ENCODE measurements at places on chromosomes 2 and 18. TPM values are rescaled to one million over a fixed set of nuclear protein-coding genes. Genes with fewer than 3 reads are reported as not detected.

The NRP2 gene
- 109 TPM for total RNA-seq

The ACTG2 gene
- total RNA-seq = not detected

The CHRND gene
- total RNA-seq = not detected

The HOXD1 gene
- 8.1 TPM for total RNA-seq

The MC4R gene
- not detected for total RNA-seq

The EMILIN1 gene
- 2.3 TPM for total RNA-seq

The RTP5 gene
- total RNA-seq = not detected

The TTN gene
- 0.49 TPM for total RNA-seq

The IGFBP5 gene
- 0.82 TPM for total RNA-seq

The MAP2 gene
- total RNA-seq = 5.0 TPM

The CRYGC gene
- total RNA-seq = not detected

The PROC gene
- total RNA-seq = not detected

The RGPD3 gene
- under 0.01 TPM for total RNA-seq

The SIX3 gene
- not detected for total RNA-seq

The CCDC74B gene
- 0.94 TPM for total RNA-seq

The PRKAG3 gene
- total RNA-seq = not detected

The GPR45 gene
- total RNA-seq = not detected

The PKP4 gene
- total RNA-seq = 72.0 TPM

The PIEZO2 gene
- total RNA-seq = 270 TPM

The FABP1 gene
- not detected for total RNA-seq

The OBSL1 gene
- total RNA-seq = 13.9 TPM

The LRP2 gene
- not detected for total RNA-seq

The SLC5A7 gene
- total RNA-seq = not detected

The CIB4 gene
- not detected for total RNA-seq

The CCDC178 gene
- total RNA-seq = 1.4 TPM

The CTIF gene
- 31.2 TPM for total RNA-seq

The MSTN gene
- total RNA-seq = 0.19 TPM

The VWA3B gene
- total RNA-seq = not detected

The MYO1B gene
- 111 TPM for total RNA-seq

The AGAP1 gene
- total RNA-seq = 5.5 TPM

The FAP gene
- 9.7 TPM for total RNA-seq

The SLC19A3 gene
- not detected for total RNA-seq

The DOK6 gene
- total RNA-seq = under 0.01 TPM

The BMP10 gene
- total RNA-seq = not detected

The ZSCAN30 gene
- total RNA-seq = 7.9 TPM

Data from bladder microvascular endothelial cell (primary cell).